Left hindlimb (tissue), 1 donor: ENCODE measurements at places on chromosomes 7 and 10.

DNA sequence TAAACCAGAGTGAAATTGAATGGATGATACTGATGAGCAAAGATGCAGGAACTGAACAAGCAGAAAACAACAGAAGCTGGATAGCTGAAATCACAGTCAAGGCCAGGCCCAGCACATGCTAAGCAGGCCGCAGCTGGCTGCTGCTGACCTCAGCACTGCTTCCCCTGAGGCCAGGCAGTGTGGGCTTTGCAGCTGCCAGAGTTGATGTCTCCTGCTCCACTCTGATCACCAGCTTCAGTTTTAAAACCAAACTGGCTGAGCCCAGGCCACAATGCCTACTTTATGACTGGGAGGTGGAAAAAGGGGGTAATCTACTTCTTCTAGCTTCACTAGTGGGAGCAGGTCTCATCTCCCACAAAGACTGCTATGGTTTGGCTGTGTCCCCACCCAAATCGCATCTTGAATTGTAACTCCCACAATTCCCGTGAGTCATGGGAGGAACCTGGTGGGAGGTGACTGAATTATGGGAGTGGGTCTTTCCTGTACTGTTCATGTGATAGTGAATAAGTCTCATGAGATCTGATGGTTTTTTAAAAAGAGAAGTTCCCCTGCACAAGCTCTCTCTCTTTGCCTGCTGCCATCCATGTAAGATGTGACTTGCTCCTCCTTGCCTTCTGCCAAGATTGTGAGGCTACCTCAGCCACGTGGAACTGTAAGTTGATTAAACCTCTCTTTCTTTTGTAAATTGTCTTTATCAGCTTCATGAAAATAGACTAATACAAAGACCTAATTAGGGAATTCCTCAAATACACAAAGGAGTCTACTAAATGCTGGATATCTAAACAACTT lies 136.4 kb upstream of the ITGB1 start:
- no peak for DNase-seq

DNA sequence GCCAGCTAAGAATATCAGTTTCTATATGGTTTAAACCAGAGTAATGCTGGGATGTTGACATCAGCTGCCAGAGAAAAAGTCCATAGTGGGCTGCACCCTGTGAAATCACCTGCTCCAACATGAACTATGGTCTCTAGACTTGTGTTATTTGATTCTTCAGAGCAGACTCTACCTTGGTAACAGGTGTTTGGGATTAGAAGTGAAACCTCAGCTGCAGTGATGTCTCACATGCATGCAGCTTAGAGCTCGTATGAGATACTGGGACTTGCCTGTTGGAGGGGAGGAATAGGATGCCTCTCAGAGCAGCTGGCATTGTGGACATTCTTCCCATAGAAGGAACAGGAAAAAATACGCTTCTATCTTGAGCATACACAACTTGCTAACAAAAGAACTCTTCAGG lies 287.1 kb upstream of the CSTF2T start:
- DNase-seq, result no peak

DNA sequence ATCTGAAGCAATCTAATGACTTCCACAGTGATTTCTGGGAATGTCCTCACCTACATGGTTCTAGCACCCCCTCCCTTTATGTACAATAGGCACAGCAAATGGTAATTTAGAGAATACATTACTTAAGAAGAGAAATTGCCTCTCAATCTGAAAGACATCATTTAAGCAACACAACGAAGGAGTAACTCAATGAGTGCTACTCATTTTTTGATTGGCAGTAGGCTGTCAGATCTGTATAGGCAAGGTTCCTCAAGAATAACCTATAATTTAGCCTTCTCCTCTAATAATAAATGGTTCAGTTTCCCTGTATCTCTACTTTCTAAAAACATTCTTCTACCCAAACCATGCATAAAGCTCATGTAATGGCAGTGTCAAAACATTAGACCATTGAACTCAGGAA lies 30.6 kb upstream of the SEMA3C start:
- DNase-seq, result no peak

DNA sequence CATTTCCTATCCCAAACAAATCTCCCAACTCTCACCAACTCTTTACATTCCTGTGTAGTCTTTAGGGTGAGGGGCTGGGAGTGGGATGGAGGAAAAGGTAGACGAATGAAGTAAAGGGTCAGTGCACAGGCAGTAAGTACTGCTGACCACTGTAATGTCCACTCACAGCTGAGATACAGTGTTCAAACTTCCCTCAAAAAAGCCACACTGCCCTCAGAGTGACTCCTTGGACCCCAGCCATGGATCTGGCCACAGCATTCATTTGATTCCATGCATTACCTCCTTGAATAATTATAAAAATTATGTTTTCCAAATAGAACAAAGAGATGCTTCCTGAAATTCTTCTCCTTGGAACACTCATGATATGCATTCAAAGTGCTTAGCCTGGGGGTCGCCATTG lies 19.8 kb upstream of the HIPK2 start:
- DNase-seq, result no peak

DNA sequence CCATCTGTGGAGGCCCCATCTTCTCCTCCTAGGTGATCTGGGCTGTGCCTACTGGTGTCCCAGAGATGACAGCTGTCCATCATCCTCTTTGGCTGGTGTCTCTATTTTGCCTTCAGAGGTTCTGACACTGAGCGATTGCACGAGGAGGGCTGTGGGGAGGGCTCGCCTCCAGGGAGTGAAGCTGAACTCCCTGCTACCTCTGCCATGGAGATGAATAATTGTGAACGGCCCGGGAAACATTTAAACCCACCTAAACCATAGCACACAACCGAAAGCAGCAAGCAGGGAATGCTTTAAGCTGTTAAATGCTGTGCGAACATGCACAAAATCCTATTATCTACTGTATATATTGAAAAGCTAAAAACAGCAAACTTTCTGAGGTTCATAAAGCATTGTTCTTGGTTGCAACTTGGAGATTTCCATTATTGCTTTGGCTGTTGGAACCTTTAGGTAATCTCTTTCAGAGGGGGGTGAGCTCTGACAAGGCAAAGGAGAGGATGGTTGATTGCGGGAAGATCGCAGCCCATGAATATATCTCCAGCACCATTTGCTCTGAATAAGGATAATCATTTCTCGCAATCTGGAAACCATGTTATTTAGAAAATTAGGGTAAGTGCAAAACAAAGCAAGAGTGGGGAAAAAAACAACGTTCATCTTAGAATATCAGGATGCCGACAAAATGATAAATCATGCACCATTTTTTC lies 507.6 kb downstream of the GALNT17 start:
- DNase-seq, result no peak

DNA sequence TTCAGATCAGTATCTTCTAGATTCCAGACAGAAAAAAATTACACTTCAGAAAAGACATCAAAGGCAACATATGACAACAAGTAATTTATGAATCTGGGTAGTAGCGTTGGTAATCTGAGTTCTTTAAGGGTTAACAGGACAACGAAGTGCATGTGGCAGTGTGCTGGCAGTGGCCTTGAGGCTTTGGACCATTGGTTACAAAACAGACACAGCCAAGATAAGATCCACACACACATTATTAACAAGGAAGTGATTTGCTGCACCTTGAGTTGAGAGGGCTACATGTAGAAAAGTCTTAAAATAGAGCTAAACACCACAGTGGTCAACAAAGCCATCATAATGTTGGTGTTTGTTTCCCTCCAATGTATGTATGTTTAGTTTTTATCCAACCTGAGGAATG lies 40.6 kb downstream of the AKR1D1 start:
- DNase-seq, result no peak

GRCh38 chr10:10359263-10359662 lies 658.4 kb upstream of the CELF2 start:
- no peak for DNase-seq

- DNase-seq, result no peak
These were observed 138.2 kb downstream of the ELMO1 start for GRCh38 chr7:37310327-37311080.

- no peak for DNase-seq
These were observed 220.6 kb downstream of the ANK3 start for GRCh38 chr10:60169111-60169510.

- DNase-seq, result no peak
These were observed 64.3 kb downstream of the HOXA1 start for GRCh38 chr7:27031289-27032172.

GRCh38 chr7:23298141-23298881 lies 828 bp upstream of the MALSU1 start:
- peak; percentile 69 for DNase-seq

DNA sequence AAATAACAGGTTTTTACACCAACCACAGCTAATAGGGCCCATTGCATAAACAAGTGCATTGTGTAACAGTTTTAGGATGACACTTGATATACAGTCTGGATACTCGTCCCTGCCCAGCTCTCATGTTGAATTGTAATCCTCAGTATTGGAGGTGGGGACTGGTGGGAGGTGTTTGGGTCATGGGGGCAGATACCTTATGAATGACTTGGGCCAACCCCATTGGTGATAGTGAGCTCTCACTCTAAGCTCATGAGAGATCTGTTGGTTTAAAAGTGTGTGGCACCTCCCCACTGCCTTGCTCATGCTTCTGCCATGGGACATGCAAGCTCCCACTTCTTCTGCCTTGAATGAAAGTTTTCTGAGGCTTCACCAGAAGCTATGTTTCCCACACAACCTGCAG lies 136.7 kb downstream of the PDE1C start:
- no peak for DNase-seq

DNA sequence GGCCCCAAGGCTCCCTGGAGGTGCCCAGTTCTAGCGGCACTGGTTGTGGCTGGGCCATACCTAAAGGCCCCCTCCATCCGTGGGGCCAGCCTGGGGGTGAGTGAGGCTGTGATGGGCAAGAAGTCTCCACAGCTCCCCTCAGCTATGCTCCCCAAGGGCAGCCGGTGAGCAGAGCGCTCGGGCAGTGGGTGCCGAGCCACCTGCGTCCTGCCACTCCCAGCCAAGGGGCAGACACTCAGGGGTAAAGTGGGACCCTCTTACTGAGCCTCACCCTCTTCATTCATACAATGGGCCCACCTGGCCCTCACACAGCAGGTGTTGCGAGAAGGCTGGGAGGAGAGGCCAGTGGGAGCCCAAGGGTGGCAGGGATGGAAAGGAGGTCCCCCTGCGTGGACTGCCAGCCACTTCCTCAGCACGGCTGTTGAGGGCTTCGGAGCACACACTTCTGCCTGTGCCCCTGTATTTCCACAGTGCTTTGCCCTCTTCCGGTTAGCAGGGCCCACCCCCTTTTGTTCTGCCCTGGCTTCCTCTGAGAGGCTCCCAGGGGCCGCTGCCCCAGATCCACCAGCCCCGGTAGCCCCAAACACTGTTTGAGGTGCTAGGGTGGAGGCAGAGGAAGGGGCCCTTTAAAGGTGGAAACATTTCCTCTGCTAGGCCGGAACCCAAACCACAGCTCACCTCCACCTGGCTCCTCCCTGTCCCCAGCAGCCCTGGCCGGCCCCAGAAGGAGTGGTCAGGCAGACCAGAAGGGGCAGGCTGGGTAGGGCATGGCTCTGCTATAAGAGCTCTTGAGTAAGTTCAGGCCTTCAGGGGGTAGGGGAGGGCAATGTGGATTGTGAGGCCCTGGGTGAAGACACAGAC lies 16.4 kb upstream of the C10orf105 start:
- DNase-seq, result no peak

- DNase-seq, result no peak
These were observed 832 bp downstream of the XRCC2 start for GRCh38 chr7:152674860-152675758.

GRCh38 chr7:43891069-43891955 lies 15.1 kb downstream of the URGCP start:
- no peak for DNase-seq
